ENCODE measurements at places on chromosomes 5 and 9.

GRCh38 chr5:171137768-171138525 is 171.1 kb upstream of the TLX3 start:
- no peak for DNase-seq

DNA sequence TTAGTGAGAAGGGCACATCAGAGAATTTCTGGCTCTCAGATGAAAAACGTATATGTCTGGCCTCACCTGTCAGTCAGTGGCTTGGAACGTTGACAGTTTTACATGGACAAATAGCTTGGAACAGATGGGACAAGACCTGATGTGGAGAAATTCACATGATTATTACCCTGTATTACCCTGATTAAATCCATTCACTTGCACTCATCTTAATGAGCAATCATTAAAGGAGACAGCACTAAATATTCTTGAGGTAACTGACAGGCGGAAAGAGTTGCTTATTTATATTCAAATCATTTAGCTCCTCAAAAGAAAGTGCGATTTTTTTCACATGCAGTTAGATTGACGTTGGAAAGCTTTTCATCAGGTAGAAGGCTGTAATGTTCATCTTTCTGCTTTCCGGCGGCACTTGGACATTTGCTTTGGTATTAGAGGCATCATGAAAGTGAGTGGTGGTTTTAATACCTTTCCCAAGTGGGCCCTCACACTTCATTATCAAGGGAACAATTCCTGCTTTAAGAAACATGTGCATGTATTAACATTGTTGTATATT is 11.7 kb upstream of the TAS2R1 start:
- peak; percentile 19 for DNase-seq

DNA sequence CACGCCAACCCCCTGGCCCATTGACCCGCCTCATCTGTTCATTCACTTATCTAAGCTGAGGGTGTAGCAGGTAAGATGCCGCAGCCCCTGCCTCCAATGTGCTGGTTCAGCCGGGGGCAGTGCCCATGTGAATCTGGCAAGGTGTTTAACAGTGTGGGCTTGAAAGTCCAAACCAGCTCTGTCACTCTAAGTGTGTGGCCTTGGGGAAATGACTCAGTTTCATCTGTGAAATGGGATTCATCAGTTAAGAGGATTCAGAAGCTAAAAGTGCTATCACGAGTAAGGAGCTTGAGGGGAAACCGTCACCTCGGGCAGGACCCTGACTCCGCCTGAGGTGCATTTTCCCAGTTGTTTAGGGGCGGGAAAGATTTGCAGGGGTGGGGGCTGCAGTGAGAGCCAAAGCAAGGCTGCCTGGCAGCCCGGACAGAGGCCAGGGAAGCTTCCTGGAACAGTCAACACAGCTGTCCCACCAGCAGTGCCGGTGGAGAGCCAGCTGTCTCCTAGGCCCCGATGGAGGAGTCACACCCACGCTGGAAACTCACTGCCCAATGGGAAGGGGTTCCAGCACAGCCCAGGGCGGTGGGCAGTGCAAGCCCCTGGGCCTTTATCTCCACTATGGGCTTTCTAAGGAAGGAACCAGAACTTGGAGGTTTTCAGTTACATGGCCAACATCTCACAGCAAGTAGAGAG is 9.7 kb upstream of the URM1 start:
- DNase-seq, result peak; percentile 48

- no peak for DNase-seq
Observed at GRCh38 chr5:32539981-32540845, 45.1 kb upstream of the SUB1 start.

- DNase-seq, result no peak
Observed at GRCh38 chr9:100445903-100446549, 19.1 kb downstream of the MSANTD3 start.

GRCh38 chr9:120923620-120924328 is 2.8 kb downstream of the TRAF1 start:
- DNase-seq, result peak; percentile 50

GRCh38 chr9:13863112-13863511 is 450.8 kb downstream of the NFIB start:
- DNase-seq, result peak; percentile 6

- DNase-seq, result no peak
Observed at GRCh38 chr5:2201421-2201820, 318.7 kb upstream of the IRX4 start.

DNA sequence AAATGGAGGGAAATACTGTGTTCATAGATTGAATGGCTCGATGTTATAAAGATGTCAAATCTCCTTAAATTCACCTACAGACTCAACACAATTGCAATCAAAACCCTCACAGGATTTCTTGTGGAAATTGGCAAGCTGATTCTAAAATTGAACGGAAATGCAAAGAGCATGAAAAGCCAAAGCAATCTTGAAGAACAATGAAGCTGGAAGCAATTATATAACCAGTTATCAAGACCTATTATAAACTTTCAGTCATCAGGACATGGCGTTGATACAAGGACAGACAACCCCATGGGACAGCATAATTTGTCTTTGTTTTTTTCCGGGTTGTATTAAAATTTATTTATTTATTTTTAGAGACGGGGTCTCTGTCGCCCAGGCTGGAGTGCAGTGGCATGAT is 53.5 kb upstream of the OTULINL start:
- DNase-seq, result no peak

GRCh38 chr9:104553261-104553660 is 15.7 kb upstream of the OR13C8 start:
- DNase-seq, result no peak

DNA sequence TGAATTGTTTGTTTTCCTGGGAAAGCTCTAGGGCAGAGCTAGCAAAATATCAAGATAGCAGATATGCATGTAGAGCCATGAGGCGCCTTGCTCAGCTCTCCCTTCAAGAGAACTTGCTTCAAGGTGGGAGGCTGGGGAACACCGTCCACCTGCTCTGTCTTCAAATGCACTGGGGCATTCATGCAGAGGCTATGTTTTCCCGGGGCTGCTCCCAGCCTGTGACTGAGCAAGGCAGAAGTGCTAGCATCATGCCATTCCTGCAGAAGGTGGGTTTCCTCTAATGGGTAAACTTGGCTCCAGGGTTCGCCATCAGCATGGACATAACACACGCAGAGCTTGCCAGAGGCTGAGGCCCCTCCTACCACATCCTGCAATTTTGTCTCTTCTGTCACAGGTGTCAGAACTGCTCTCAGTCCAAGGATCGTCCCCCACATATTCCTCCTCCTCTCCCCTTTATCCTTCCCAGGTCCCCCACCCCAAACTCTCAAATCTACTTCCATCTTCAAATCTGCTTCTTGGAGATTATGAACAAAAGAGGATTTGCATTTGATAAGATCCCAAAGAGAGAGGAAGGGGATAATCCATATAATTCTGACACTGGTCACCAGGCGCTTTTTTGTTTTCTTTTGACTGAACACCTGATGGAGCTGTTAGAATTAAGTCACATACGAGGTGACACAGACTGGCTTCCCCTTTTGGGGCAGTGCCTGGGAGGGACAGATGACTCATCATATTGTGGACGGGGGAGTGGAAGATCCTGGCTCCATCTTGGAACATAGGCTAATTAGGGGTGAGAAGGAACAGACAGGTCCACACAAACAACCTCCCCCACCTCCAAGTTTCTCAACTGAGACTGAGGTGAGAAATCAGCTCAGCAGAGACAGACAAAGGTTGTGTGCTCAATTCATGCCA is 85.0 kb upstream of the TAF11L2 start:
- peak; percentile 93 for DNase-seq

DNA sequence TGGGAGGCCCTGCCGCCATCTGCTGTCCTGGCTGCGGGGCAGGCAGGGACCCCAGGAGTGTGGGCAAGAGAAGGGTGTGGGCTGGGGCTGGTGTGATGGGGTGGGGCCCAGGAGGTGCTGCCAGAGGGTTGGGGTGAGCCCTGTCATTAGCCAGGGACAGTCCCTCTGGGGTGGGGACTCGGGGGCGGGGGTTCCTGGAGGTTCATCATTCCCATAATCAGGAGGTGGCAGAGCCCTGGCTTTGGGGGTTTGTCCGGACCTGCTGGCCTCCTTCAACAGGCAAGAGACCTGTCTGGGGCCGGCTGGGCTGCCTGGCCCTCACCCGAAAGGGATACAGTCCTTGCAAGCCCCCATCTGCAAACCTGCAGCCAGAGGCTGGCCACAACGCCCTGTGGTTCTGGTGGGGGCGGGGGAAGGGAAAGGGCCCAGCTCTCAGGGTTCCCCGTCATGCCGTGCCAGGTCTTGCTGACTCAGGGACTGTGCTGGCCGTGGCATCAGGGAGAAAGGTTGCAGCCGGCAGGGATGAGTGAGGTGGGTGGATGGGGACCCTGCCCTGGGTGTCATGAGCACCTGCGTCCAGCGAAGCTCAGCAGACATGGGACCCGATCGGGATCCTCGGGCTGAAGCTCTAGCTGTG is 65.2 kb downstream of the MRPL36 start:
- DNase-seq, result no peak

GRCh38 chr5:156420665-156421064 is 93.7 kb downstream of the SGCD start:
- no peak for DNase-seq

DNA sequence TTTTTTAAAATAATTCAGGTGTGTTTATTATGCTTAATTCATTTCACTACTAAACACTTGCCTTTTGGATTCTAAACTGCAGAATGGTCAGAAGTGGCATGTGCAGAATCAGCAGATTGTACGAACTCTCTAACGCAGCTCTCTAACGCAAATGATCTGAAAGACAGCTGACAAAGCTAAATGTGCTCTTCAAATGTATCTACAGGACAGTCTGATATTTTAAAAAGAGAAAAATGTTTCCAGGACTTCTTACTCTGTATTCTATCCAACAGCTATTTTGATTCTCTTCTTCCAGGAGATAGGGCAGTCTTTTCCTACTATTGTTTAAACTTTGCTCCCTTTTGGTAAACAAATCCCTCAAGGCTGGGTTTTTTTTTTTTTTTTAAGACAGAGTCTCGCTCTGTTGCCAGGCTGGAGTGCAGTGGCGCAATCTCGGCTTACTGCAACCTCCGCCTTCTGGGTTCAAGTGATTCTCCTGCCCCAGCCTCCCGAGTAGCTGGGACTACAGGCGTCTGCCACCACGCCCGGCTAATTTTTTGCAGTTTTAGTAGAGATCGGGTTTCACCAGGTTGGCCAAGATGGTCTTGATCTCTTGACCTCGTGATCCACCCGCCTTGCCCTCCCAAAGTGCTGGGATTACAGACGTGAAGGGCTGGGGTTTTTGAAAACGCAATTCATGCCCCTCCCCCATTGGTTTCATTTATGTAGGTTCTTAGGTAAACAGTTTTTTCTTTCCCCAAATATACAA is 1.2 kb downstream of the NMRK1 start:
- no peak for DNase-seq

DNA sequence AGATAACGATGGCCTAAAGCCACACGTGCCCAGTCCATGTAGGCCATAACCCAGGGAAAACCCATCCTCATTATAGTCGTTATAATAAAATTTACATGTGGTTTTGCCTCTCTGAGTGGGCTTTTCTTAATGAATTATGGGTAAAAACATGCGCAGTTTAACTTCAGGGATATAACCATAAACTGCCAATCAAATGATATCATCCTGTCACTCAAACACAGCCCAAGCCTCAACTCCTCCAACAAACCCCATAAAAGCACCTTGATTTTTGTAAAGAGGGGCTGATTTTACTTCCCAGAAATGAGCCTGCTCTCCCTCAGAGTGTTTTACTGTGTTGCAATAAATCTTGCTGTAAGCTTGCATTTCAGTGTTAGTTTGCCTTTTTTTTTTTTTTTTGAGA is 15.8 kb upstream of the SETX start:
- no peak for DNase-seq

DNA sequence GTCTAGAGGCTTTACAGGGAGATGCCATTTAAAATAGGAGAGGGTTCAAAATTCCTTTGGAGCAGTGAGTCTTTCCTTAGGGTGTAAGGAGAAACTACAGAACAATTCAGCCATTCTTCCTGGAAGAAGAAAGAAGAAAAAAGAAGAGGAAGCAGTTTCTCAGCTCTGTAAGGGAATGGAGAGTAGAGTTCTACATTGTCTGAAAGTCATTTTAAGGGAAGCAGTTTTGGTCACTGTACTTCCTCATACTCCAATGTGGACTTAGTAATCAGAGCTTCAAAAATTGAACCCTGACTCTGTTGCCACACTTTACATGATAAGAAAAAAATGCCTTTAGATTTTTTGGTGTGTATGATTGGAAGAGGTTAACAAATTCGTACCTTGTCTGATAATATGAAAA is 122.4 kb downstream of the LRRC70 start:
- DNase-seq, result no peak

- DNase-seq, result no peak
Observed at GRCh38 chr9:37342493-37342892, 80.0 kb upstream of the GRHPR start.

GRCh38 chr5:173633304-173633703 is 16.9 kb upstream of the BOD1 start:
- no peak for DNase-seq

- DNase-seq, result no peak
Observed at GRCh38 chr9:28051559-28052503, 478.6 kb upstream of the C9orf72 start.

DNA sequence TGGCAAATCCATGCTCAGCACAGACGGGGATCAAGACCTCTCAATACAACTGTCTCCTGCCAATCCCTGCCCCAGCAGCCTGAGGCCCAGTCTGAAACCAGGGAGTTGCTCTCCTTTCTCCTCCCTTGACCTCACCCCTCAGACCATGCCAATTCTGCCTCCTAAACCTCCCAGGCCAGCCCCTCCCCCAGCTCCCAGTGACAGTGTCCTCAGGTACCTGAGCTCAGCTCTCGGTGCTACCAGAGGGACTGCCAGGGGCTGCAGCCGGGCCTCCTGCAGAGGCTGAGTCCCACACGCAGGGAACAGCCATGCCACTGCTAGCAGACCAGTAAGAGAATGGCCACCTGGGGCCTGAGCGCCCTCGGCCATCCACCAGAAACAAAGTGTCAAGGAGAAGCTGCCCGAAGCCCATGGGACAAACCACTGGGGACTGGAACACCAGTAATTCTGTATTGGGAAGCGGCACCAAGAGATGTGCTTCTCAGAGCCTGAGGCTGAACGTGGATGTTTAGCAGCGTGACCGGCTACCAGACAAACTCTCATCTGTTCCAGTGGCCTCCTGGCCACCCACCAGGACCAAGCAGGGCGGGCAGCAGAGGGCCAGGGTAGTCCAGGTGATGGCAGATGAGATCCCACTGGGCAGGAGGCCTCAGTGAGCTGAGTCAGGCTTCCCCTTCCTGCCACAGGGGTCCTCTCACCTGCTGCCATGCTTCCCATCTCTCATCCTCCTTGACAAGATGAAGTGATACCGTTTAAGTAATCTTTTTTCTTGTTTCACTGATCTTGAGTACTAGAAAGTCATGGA is 557 bp upstream of the IL3 start:
- no peak for DNase-seq
